Femur (tissue), 1 donor: ENCODE measurements at places on chromosomes 5 and 9.

DNA sequence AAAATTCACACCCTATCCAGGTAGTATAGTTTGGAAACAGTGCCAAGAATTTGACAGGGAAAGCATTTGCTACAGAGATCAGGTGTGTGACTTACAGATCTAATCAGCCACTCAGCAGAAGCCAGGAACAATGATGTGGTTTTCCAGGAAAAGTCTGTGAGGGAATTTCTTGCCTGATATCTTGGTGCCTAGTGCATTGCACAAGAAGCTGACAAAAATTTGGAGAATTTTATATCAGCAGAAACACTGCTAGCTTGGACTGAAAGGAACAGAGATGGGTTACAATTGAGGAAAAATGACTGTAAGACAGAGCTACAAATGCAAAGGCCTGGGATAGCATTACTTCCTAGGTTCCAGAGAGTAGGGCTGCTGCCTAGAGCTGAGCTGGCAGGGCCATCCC is 658.1 kb upstream of the CHD1 start:
- DNase-seq: no peak

DNA sequence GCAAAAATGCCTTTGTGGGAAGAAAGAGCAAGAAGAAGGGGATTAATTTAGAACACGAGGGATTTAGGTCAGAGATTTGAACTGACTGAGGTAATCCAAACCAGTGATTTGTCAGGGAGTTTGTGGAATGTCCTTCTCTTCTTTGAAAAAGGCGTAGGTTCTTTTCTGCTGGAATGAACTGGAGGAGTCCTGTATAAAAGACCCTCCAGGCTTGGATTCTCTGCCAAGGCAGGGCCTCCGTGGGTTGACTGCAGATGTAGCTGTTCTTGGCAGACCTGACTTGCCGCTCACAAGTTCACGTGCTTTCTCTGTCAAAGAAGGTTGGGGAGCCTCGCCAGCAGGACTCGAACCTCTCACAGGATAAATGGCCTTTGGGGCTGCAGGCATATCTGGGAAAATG is 62.8 kb upstream of the STC2 start:
- DNase-seq: no peak

DNA sequence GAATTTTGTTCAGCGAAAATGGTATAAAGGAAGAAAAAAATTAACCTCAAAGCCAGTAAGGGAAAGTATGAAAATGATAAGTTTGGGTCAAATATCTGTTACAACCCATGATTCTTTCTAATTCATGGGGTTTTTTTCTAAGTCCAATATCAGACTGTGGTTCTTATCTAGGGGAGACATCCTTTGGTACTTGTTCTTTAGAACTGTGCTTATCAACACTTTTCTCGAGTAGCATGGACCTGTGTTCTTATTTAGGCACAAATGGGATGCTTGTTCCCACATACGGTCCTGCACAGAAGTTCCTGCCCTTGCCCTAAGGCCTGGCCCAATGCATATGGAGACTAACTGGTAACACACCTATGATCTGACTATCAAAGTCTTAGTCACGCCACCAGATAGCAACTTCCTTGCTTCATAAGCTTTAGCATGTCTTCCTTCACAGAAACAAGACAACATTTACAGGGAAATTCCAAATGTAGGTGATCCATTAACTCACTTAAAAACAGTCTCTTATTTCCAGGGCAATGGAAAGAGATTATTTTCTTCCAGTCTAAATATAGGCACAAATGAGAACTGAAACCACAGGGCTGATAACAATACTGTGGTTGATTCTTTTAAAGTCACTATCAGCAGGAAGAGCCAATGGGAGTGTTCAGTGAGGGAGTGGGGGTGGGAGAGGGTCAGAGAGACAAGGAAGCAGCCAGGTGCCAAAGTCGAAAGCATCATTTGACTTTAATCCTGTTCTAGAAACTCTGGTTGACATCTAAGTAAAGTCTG is 268.8 kb upstream of the ANKRD55 start:
- DNase-seq: no peak

- no peak for DNase-seq
Observed at GRCh38 chr5:176436656-176437055, 11.5 kb upstream of the FAF2 start.

DNA sequence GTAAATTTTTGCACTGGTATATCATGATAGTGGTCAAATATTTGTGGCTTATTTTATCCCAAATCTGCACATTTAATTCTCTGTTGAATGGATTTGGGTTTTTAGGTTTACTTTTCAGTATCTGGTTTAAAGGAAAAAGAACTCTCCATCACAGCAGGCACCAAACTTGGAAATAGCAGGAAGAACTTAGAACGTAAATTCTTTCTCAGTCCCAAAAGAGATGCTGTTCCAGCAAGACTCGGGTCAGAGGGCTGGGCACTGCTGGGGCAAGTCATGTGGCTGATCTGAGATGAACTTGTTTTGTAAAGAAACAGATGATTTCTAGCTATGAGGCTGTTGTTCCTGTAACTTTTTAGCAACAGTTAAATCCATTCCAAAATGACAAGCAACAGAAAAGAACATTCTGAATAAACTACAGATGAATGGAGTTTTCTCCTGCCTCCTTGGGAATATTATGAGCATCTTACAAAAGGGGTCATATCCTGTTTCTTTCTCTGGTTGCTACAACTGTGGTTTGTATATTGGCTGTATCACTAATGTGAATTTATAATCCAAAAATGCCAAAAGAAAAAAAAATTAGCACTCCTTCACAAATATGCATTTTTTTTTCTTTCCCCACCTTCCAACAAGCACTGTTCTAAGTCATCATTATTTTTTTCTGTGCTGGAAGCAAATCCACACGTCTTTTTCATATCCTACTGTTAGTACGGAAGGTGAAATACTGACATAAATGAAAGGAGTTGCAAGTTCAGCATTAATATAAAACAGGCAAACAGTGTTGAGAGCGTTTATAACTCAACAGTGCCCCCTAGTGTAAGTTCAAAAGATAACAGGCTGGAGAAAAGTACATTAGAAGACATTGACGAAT is 31.1 kb downstream of the OR2K2 start:
- DNase-seq: peak; percentile 61

- peak; percentile 19 for DNase-seq
Observed at GRCh38 chr9:84271921-84272556, 68.5 kb downstream of the SLC28A3 start.

DNA sequence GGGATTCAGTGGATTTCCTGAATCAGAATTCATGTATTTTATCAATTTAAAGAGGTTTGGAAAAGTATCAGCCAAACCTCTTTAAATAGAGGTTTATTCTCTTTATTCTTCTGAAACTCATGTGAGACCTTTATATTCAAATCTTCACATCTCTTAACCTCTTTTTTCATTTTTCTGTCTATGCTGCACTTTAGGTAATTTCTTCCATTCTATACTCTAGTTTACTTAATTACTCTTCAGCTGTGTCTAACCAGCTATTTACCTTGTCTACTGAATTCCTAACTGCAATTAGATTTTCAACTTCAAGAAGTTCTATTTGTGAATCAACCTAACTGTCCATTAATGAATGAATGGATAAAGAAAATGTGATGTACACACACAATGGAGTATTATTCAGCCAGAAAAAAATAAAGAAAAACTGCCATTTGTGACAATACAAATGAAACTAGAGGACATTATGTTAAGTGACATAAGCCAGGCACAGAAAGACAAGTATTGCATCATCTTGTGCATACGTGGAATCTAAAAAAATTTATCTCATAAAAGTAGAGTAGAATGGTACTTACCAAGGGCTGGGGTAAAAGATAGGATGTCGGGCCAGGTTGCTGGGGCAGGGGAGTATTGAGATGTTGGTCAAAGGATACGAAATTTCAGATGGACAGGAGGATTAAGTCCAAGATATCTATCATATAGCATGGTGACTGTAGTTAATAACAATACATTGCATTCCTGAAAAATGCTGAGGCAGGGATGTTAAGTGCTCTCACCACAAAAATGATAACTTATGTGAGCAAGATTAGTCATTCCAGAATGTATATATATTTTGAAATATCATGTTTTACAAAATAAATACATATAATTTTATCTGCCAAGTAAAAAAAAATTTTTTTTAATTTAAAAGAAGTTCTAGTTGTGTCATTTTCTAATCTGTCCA is 129.5 kb upstream of the LRRTM2 start:
- DNase-seq: no peak

GRCh38 chr5:125032286-125032685 is 285.8 kb upstream of the ZNF608 start:
- no peak for DNase-seq

GRCh38 chr9:113375057-113376023 is 1.4 kb downstream of the HDHD3 start:
- no peak for DNase-seq

DNA sequence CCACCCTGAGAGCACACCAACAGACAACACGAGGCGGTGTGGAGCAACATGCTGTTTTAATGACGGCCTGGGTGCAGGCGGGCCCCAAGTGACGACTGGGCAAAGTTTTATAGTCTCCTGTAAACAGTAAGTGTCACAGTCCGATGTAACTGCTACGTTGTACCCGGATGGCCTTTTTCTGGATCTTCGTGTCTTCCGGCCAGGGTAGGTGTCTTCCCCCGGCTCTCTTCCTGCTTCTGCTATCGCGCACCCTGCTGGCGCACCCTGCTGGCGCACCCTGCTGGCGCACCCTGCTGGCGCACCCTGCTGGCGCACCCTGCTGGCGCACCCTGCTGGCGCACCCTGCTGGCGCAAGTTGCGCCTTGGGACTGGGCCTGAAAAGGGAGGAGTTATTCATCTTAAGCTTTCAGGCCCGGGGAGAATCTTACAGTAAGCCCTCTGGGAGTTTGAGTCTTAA is 143.0 kb upstream of the TARS1 start:
- DNase-seq: no peak

- DNase-seq: no peak
Observed at GRCh38 chr5:143214458-143214857, 189.0 kb downstream of the NR3C1 start.

DNA sequence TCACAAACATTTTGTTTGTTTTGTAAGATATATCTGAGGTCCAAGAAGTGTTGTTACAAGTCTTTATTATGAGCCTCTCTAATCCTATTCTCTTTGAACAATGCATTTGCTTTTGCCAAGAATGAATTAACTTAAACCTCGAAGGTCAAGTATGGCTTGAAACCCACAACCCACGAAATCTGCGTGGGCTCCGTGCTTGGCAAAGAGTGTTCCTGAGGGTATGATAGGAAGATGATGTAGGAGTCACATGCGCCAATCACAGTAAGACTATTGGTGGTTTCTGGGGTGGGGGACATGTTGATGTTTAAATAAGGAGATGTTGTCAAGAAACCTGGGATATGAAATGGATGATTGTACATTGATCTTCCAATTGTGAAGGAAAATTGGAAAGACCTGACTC is 330.8 kb upstream of the RFX3 start:
- DNase-seq: no peak

- DNase-seq: peak; percentile 67
Observed at GRCh38 chr5:136054142-136055019, 25.6 kb downstream of the TGFBI start.
